CD4-positive, CD25-positive, alpha-beta regulatory T cell (primary cell): ENCODE measurements at places on chromosomes 6 and 20.
A peak's percentile ranks its signal among the peaks of the same experiment; 100 is the strongest.

DNA sequence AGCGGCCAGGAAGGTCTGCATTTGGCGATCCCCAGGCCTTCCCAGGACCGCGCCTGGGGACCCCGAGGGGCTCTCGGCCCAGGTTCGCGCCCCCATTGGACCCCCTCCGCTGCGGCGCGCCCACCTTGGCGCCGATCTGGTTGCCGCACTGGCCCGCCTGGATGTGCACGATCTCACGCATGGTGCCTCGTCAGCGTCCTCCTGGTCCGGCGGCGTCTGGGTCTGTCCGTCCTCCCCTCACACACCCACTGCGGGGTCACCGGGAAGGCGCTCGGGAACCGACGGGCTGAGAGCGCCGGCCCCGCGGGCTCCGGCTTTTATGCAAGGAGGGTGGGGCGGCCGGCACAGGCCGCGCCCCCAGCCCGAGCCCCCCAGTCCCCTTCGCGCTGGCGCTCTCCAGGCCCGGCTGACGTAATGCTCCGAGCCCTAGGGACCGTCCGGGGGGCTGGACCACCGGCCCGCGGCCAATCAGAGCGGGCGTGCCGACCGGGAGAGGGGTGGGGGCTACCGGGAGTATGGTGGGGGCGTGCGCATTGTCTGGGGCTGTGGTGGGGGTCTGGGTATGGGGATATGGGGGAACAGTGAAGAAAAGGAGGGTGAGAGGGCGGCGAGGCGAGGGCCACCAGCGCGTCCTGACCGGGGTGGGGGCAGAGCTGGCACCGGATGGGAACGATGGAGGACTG lies at the start of gene TUBB2B:
Gene TUBB2B, minus strand, starts transcription at position 291 of the 683 bp plus-strand sequence. Its CDS starts 110 bp downstream, at position 181.
- H3K27ac ChIP-seq = no peak within 1 kb of the TSS
- H3K4me1 ChIP-seq = peaks cover 54% of the 10 kb centered on the region
- peaks cover 26% of the 10 kb centered on the region for H3K27me3 ChIP-seq
- no peaks in the 10 kb centered on the region for H3K36me3 ChIP-seq
- no peak for DNase-seq

- H3K4me1 ChIP-seq = peaks cover 25% of the 10 kb centered on the region
- peaks cover 2% of the 10 kb centered on the region for H3K27me3 ChIP-seq
- peak within 1 kb of the TSS; percentile 70 for H3K27ac ChIP-seq
- H3K4me3 ChIP-seq = peak within 1 kb of the TSS; percentile 88
Measured at GRCh38 chr6:89145956-89146717, at the start of gene PM20D2. Gene PM20D2, plus strand, starts transcription at chr6:89146055. Its CDS starts 90 bp downstream, at chr6:89146145.

- H3K36me3 ChIP-seq = no peaks in the 10 kb centered on the region
- H3K27ac ChIP-seq = no peak overlapping the region
- no peak for DNase-seq
- no peak overlapping the region for H3K4me3 ChIP-seq
- no peaks in the 10 kb centered on the region for H3K4me1 ChIP-seq
- H3K27me3 ChIP-seq = no peaks in the 10 kb centered on the region
Measured at GRCh38 chr6:1136415-1136774, 175.5 kb upstream of the FOXQ1 start.

DNA sequence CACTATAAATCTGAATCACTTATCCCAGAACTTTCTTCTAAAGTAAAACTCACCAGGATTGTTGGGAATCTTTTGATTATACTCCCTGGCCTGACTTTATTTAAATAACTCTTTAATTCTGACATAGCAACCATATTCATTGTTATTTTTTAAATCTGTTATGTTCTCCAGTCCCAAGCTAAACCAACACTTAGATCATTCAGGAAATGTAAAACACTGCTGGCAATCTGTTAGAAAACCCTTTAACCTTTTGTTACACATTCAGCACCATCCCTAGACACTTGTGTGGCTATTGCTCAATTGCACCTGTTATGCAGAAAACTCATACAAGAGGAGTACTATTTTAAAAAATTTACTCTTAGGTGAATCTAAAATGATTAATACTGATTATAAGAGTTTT lies 101.8 kb upstream of the NHSL1 start:
- no peak overlapping the region for H3K27ac ChIP-seq
- H3K4me1 ChIP-seq = no peaks in the 10 kb centered on the region
- H3K36me3 ChIP-seq = no peaks in the 10 kb centered on the region
- no peaks in the 10 kb centered on the region for H3K27me3 ChIP-seq
- DNase-seq = no peak

GRCh38 chr6:25017932-25018567 lies 82.3 kb upstream of the RIPOR2 start:
- H3K4me1 ChIP-seq = peaks cover 38% of the 10 kb centered on the region
- peak overlapping the region; percentile 63 for H3K27ac ChIP-seq
- H3K4me3 ChIP-seq = peak overlapping the region; percentile 49

GRCh38 chr20:49704932-49705336 lies 8.7 kb downstream of the B4GALT5 start:
- no peaks in the 10 kb centered on the region for H3K36me3 ChIP-seq
- H3K4me3 ChIP-seq = peak overlapping the region; percentile 7
- DNase-seq = no peak
- no peaks in the 10 kb centered on the region for H3K27me3 ChIP-seq

DNA sequence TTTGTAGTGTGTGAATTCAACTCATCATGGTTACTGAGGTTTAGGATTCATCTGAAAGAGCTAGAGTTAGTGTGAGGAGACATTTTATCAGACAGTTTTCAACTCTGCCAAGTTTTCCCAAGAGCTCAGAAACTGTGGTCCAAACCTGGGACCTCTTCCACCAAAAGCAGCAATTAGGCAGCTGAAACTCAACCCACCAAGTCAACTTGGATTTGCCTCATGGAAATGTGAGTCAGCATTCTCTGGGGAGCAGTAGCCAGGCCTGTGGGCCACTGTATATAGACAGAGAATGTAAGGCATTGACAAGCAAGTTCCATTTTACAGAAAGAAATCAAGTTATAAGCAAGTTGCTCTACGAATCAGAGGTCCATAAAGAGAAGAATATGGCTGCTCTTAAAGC lies 178.8 kb upstream of the HDDC2 start:
- no peaks in the 10 kb centered on the region for H3K27me3 ChIP-seq
- no peaks in the 10 kb centered on the region for H3K36me3 ChIP-seq
- no peak overlapping the region for H3K27ac ChIP-seq
- no peaks in the 10 kb centered on the region for H3K4me1 ChIP-seq

GRCh38 chr6:17281100-17281496 lies at the start of gene RBM24:
Gene RBM24, plus strand, starts transcription at chr6:17281361. Its CDS starts 221 bp downstream, at chr6:17281582.
- peaks cover 34% of the 10 kb centered on the region for H3K27me3 ChIP-seq
- H3K27ac ChIP-seq = no peak within 1 kb of the TSS
- H3K4me1 ChIP-seq = peaks cover 16% of the 10 kb centered on the region
- no peak within 1 kb of the TSS for H3K4me3 ChIP-seq
- peak; percentile 48 for DNase-seq

GRCh38 chr6:99641270-99641669 lies 34.6 kb downstream of the PRDM13 start:
- H3K4me3 ChIP-seq = no peak overlapping the region
- H3K36me3 ChIP-seq = no peaks in the 10 kb centered on the region
- no peak overlapping the region for H3K27ac ChIP-seq
- H3K4me1 ChIP-seq = no peaks in the 10 kb centered on the region
- no peak for DNase-seq

DNA sequence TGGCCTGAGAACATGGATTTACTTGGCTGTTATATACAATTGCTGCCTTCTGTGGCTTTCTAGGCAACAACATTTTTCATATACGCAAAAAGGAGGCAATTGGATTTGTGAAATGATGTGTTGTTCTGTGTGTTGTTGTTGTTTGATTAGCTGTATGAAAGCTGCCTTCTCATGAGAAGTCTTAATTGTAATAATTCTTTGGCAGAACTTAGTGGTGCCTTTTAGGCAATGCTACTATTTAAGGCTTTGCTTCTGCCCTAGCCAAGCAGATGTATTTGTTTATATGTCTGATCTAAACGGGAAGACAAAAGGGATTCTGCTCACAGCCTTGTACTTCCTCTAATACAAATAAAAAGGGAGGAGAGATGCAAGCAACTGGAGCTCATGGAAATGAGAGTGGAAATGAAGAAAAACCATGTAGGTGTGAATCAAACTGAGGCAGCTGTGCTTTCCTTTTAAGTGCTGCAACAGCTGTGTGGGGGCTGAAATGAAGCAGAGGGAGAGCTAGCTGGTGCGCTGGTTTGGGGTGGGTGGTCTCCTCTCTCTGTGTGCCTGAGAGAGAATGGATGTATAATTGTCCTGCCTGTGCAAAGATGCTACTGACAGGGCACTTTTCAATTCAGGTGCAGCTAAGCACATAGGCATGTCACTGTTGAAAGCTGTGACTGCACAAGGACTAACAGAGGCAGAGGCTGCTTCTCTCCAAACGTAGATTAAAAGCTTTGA lies 386.9 kb upstream of the MAN1A1 start:
- no peak overlapping the region for H3K27ac ChIP-seq
- H3K4me1 ChIP-seq = no peaks in the 10 kb centered on the region
- H3K36me3 ChIP-seq = no peaks in the 10 kb centered on the region
- no peak overlapping the region for H3K4me3 ChIP-seq

DNA sequence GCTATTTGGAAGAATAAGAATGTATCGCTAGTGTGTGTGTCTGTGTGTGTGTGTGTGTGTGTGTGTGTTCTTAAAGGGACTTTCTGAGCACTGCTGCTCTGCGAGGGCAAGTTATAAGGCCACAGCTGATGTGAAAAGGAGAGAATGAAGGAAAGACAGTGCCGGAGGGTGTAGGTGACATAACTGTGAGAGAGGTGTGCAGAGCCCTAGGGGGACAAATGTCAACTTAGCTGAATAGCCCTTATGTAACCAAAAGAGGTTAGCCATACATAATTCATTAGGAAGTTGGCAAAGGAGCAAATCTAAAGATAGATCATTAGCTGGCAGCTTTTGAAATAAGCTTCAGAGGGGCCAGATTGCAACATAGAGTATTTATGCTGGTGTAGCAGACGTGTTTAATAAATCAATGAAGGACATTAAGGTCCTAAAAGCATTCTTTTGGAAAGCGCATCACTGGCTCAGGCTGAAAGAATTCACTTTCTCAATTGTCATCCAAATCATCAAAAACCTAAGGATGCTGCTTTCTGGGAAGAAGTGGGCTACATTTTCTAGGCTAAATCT lies 81.0 kb downstream of the NDUFAF5 start:
- no peaks in the 10 kb centered on the region for H3K4me1 ChIP-seq
- no peak overlapping the region for H3K27ac ChIP-seq
- H3K27me3 ChIP-seq = no peaks in the 10 kb centered on the region
- no peak overlapping the region for H3K4me3 ChIP-seq

DNA sequence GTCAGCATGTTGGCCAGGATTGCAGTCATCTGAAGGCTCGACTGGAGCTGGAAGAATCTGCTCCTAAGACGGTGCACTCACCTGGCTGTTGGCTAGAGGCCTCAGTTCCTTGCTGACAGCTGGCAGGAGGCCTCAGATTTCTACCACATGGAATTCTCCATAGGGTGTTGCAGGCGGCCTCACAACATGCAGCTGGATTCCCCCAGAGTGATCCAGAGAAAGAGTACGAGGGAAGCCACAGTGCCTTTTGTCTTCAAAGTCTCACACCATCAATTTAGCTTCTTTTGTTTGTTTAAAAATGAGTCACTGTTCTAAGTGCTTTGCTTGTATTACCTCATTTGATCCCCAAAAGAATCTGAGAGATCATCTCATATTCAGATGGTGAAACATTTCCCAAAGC lies 65.5 kb upstream of the FYN start:
- H3K27ac ChIP-seq = no peak overlapping the region
- H3K4me3 ChIP-seq = no peak overlapping the region
- H3K4me1 ChIP-seq = no peaks in the 10 kb centered on the region
- no peaks in the 10 kb centered on the region for H3K36me3 ChIP-seq
- DNase-seq = no peak
- peaks cover 2% of the 10 kb centered on the region for H3K27me3 ChIP-seq

DNA sequence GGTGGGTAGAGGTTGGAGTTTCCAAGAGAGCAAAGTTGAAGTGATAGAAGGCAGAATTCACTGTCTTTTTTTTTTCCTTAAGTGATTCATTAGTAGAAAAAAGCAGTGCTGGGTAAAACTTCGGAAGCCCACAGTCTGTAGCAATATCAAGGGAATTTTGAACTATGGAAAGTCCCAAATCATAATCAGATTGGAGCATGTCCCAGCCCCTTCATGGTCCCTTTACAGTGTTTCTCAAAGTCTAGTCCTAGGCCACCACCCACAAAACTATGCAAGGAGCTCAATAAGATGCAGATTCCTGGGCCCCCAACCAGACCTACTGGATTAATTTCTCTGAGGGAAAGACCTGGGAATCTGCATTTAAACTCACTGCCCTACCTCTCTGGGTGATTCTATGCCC lies 22.6 kb downstream of the NEDD9 start:
- peaks cover 5% of the 10 kb centered on the region for H3K4me1 ChIP-seq
- peaks cover 36% of the 10 kb centered on the region for H3K36me3 ChIP-seq
- no peaks in the 10 kb centered on the region for H3K27me3 ChIP-seq

- H3K27ac ChIP-seq = no peak overlapping the region
- no peaks in the 10 kb centered on the region for H3K4me1 ChIP-seq
- H3K36me3 ChIP-seq = no peaks in the 10 kb centered on the region
Measured at GRCh38 chr20:17538517-17539170, 7.5 kb upstream of the BFSP1 start.
